ENCODE measurements at places on chromosomes 13 and 19.

- DNase-seq: no peak
Observed at GRCh38 chr19:55092423-55093318, 17.0 kb downstream of the EPS8L1 start.

- DNase-seq: no peak
Observed at GRCh38 chr13:111909971-111910671, 156.8 kb upstream of the SOX1 start.

DNA sequence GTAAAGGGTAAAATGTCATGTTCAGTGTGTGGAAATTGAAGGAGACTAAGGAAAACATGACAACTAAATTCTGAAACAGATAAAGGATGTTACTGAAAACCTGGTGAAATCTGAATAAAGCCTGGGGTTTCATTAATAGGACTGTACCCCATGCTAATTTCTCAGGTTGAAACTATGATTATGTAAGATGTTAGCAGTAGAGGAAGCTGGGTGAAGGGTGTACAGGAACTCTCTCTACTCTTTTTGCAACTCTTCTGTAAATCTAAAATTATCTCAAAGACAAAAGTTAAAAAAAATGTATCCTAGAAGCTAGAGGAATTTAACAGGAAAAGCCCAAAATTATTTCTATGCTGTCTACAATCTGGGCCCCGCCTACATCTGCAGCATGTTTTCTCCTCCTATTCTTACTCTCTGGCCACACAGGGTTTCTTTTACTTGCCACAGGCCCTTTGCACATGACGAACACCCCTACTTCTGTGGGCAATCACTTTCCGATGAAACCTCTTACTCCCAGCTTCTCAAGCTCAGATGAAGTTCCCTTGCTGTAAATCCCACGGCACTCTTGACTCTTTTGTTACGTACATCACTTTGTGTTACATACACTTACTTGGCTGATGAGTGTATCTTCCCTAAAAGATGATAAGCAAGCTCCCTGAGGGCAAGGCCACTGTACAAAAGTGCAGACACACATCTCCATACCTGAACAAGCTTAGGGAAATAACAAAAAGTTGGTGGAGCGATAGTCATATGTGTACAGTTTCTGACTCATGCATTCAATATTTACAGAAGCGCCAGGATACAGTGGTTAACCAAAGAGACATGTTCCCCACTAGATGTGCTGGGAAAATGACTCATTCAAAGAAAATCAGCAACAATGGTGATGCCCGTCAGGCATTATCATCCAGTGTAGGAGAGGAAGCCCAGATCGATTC lies 32.6 kb downstream of the RUBCNL start:
- DNase-seq: no peak

DNA sequence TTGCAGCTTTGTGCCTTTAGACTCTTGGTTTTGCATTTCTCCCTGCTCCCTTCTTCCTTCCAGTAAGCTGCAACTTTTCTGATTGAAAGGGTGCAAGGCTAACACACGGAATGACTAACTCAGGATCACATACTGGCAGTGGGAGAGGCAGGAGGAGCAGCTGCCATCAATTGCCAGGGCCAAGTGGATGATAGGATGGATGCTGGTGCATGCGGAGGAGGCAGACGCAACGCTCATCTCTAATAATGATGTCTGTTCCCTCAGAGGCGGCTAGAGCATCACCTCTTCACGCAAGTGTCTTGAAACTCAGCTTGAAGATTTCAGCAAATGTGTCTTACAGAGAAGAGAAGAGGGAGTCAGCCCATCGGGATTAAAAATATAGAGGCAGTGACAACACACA lies 49.5 kb upstream of the TPM4 start:
- no peak for DNase-seq

DNA sequence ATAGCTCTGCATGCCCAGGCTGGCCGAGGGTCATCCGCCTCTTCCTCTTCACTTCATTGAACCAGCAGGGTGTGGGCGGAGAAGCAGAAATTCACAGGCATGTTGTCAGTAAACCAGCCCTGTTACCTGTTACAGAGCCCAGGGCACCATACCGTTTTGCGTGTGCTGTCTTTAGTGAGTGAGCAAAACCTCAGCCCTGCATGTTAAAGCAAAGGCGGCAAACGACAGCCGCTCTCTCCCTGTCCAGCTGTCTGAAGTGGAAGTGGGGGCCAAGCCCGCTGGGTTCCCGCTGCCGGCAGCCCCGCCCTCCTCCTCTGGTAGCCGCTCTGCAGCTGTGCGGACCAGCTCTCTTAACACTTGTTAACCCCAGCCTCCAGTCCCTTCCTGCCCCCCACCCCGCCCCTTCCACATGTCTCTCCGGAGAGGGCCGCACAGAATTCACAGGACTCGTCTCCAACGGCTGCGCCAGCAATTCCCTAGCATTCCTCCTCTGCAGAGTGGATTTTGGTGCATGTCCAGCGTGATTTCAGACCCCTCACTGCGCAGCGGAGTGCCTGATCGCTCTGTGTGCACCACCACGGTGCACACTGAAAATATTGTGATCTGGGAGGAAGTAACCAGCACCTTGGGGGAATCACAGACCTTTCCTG lies 12.7 kb downstream of the KLHL26 start:
- no peak for DNase-seq

GRCh38 chr19:32580353-32580900 lies 563 bp upstream of the PDCD5 start:
- no peak for DNase-seq

GRCh38 chr13:44693156-44693764 lies 117.1 kb upstream of the TSC22D1 start:
- DNase-seq: no peak

GRCh38 chr13:52929846-52930245 lies 81.4 kb upstream of the PCDH8 start:
- no peak for DNase-seq

DNA sequence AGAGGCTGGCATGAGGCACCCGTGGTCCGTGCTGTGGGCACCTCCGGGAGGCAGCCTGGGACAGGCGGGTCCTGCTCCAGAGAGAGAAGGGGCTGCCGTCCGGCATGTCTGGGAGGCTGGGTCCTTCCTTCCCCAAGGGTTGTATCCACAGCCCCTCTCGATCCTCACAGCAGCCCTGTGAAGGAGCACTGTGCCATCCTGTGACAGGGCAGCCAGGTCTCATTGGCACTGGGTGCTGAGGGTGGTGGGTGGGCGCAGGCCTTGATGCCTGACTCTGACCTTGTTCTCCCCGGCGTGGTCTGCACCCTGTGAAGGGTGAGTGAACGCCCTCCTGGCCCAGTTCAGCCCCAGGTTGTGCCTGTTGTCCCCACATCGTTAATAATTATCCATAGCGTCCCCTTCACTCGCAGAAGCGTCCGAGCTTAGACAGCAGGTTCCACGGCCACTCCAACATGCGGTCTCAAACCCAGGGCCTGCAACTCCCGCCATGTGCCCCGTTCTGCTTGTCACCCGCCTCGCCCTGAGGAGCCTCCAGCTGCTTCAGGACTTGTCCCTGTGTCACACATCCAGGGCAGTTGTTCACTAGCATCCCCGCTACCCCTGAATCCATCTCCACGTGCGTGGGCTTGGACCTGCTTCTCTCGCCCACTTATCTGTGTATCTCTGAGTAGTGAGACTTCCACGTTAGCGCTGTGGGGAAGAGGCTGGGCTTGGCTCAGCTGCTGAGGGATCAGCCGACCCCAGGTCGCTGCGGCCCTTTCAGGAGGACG lies 10.6 kb downstream of the ATP11A start:
- DNase-seq: no peak

GRCh38 chr13:66665991-66666390 lies 564.1 kb downstream of the PCDH9 start:
- DNase-seq: no peak

DNA sequence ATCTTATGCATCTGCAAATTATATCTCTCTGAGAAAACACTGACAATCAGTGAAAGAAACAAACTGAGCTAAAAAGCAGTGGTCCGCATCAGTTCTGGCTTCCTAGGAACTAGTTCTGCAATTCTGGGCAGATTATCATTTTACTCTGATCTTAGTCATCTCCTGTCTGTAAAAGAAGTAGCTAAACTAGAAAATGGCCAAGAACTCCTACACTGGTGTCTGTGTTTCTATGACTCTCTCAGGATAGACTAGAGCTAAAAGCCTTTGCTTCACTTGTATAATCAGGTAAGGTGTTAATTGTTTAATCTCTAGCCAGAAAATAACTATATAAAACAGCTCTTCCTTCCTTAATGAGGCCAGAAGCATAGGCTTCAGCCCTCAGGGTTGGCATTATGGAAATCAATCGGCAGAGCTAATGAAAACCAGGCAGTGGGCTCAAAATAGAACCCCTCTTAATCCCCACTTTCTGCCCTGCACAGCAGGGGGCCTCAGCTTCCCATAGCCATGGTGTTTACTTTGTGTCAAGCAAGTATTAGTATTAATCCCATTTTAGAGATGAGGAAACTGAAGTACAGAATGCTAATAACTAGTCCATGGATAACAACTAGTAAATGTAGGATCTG lies 459.2 kb downstream of the FGF14 start:
- no peak for DNase-seq

GRCh38 chr13:33186861-33187291 lies 98.7 kb downstream of the STARD13 start:
- DNase-seq: no peak

- DNase-seq: no peak
Observed at GRCh38 chr19:32680986-32681385, 5.3 kb downstream of the RGS9BP start.

GRCh38 chr19:3033595-3034405 lies 4.7 kb upstream of the TLE2 start:
- no peak for DNase-seq

DNA sequence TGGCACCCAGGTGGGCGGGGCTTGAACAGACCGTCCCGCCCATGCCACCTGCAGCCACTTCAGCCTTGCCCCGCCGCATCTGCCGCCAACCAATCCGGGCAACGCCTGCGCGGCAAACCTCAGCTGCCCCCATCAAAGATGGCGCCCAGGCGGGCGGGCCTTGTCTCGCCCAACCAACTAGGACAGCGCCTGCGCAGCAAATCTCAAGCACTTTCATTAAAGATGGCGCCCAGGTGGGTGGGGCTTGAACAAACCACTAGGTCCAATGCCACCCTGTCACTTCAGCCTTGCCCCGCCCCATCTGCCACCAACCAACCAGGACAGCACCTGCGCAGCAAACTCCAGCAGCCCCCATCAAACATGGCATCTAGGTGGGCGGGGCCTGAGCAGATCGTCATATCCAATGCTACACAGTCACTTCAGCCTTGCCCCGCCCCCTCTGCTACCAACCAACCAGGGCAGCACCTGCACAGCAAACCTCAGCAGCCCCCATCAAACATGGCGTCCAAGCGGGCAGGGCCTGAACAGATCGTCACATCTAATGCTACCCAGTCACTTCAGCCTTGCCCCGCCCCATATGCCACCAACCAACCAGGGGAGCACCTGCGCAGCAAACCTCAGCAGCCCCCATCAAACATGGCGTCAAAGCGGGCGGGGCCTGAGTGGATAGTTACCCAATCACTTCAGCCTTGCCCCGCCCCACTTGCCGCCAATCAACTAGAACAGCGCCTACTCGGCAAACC lies 1.4 kb downstream of the PEG3 start:
- no peak for DNase-seq

DNA sequence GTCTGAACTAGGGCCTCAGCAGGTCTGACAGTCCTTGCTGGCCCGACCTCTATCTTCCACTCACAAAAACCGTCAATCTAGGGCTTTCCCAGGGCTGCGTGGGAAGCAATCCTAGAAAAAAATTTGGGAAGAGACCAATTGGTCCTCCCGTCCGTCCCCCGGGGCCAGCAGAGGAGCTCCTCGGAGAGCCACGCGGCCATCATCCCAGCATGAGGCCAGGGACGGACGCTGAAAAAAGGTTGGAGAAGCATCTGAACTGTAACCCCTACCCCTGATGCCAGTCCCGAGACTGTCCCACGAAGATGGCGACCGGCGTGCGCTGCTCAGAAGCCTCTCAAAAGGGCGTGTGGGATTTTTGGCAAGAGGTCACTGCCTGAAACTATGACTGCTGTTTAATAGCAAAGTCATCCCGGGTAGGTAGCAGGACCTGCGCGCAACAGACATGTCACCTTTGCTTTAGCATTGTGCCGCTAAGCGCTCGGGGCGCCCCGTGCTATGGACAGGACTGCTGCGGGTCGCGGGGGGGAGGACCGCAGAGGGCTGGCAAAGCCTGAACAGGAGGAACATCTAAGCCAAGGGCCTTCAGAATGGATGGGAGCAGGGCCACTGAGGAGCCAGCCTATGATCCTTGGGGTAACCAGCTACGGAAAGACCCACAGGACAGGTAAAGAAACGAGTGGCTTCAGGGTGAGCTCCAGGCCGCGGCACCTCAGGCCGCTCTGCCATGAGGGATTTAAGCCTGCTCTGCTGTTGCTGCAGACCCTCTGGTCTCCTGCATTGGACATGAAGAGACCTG lies 10.6 kb downstream of the AKAP8 start:
- no peak for DNase-seq

- DNase-seq: no peak
Observed at GRCh38 chr13:28631801-28632200, 27.1 kb upstream of the POMP start.

DNA sequence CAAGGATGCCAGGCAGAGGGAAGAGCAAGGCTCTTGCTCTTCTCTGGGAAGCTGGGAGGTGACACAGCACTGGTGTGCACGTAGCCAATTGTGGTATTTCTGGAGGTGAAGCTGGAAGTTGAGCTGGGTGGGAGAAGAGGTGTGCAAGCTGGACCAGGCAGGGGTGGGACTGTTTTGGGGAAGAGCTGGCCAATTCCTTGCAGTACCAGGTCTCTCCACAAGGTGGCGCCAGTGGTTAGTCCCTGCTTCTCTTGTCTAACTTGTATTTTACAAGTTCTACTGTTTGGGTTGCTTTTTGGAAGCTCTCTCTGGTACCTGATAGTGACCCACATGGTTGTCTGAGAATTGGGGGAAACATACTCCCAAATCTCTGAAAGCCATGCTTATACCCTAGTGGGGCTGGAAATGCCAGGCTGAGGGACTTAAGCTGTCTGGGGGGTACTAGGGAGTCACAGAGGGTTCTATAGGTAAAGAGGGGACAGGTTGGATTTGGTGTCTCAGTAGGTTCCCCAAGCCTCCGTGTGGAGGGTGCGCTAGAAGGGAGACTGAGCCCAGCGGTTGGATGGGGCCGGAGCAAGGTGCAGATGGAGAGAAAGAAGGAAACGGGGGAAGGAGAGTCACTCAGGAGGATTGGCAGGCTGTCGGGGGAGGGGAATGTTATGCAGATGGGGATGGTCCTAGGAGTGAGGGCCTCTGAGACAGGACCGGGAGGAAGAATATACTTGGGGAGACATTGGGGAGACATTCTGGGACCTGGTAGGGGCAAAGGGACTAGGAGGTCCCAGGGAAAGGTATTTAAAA lies 3.0 kb downstream of the HPN start:
- DNase-seq: peak; percentile 38
